ENCODE measurements at places on chromosomes 5 and 9.

GRCh38 chr5:150517272-150518152, 9.6 kb downstream of the NDST1 start:
- DNase-seq: no peak

GRCh38 chr9:97577051-97577450, 56.1 kb downstream of the TSTD2 start:
- no peak for DNase-seq

DNA sequence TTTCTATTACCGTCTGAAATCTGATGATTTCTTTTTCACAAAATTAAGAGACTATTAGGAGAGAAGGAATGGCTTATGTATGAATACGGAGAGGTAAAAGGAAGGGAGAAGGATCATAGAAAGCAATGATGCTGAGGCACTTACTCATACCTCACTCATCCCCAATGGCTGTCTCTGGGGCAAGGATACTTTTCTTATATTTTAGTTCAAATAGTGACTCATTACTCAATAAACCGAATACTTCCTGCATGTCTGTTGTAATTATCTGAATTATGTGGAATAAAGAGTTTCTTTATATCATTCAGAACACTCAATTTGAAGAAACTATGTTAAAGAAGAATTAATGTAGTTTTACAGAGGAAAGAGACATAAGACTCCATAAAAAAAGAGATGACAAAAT, 284.5 kb upstream of the NUDT12 start:
- no peak for DNase-seq

DNA sequence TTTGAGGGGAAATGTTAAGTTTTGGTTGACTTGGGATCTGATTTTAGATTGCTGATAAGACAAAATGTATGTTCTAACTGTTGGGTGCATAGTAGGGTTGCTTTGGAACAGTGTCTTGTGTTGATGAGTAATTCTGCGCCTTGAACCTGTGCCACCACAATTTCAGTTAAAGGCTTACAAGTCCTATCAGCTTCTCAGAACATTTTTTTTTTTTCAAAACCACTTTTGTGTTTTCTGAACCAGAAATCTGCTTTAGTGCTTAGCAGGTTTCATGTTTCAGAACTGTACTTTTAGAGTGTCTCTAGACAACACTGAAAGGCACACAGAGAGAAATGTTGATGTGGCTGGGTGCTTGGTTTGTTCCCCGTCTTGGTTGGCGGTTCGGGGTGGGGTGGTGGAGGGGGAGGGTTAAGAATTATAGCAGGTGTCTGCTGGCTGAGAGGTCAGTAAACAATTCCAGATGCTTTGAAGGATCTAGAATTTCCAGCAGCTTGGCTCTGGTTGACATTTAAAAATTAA, 84.6 kb downstream of the ANKRD55 start:
- DNase-seq: peak; percentile 50

- no peak for DNase-seq
Observed at GRCh38 chr9:127384016-127384730, 12.8 kb upstream of the SLC2A8 start.

GRCh38 chr9:33202552-33203201, 35.5 kb upstream of the B4GALT1 start:
- DNase-seq: peak; percentile 26

- peak; percentile 49 for DNase-seq
Observed at GRCh38 chr9:21434202-21435014, 5.8 kb upstream of the IFNA1 start.

DNA sequence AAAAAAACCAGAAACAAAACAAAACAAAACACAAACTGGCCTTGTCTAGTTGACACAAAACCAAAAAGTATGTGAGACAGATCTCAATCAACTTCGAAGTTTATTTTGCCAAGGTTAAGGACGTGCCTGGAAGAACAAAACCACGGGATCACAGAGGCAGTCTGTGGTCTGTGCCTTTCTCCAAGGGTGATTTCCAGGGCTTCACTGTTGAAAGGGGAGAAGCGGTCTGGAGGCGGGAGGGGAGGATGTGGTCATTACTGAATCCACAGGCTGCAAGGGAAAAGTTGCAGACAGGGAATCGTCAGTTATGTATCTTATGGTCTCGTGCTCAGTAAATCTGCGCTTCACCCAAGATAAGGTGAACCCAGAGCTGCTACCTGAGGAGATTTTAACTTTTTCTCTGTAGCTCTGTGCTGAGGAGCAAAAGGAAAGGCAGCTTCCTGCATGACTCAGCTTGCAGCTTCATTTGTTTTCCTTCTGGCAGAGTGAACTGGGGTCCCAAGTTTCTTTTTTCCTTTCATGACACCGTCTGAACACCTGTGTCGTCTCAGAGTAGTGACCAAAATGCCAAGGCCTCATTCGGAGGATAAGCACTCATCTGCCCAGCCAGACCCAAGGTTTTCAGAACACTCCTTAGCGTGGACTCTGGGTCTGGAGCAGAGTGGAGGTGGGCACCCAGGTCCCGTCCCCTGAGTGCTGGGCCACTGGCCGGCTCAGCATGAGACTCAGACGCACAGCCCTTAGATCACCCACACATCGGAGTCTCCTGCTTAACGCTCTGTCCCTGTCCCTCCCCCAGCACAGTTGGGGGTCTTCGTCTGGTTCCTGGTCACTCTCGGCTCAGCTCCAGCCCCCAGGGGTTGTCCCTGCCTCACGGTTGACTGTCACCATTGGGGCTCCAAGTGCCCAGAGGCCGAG, 25.9 kb downstream of the ROPN1L start:
- no peak for DNase-seq

DNA sequence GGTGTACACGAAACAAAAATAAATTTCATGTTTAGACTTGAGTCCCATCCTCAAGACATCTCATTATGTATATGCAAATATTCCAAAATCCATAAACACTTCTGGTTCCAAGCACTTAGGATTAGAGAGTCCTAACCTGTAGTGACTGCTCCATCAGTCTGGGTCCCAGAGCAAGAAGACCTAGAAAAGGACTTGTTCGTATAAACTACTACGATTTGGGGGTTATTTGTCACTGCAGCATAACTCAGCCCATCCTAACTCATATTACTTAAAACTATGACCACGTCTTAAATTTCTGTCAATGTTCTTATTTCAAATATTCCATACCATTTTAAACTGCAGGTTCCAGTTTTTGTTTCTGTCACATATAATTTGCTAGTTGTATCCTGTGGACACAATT, 463.0 kb downstream of the AGTPBP1 start:
- DNase-seq: no peak

- no peak for DNase-seq
Observed at GRCh38 chr9:257957-258356, 43.3 kb downstream of the DOCK8 start.

- DNase-seq: no peak
Observed at GRCh38 chr9:14441976-14442651, 128.2 kb upstream of the NFIB start.

- DNase-seq: peak; percentile 89
Observed at GRCh38 chr5:134411546-134412266, at the start of gene CDKN2AIPNL. TSS of gene CDKN2AIPNL (minus strand) at chr5:134411881. CDS start at chr5:134411854, 27 bp downstream.

GRCh38 chr5:175452166-175452565, 8.2 kb upstream of the DRD1 start:
- DNase-seq: no peak

GRCh38 chr5:166349046-166349445, 1942.4 kb upstream of the WWC1 start:
- DNase-seq: no peak

GRCh38 chr5:143892908-143893307, 80.9 kb downstream of the HMHB1 start:
- DNase-seq: no peak

- peak; percentile 3 for DNase-seq
Observed at GRCh38 chr9:79233542-79233941, 338.2 kb upstream of the TLE4 start.

GRCh38 chr9:81678088-81678487, 11.3 kb downstream of the TLE1 start:
- no peak for DNase-seq

- DNase-seq: no peak
Observed at GRCh38 chr9:32554107-32554506, 1.7 kb upstream of the TOPORS start.

GRCh38 chr9:21001581-21001980, 29.9 kb downstream of the HACD4 start:
- DNase-seq: no peak

GRCh38 chr9:70420441-70421271, 6.2 kb upstream of the KLF9 start:
- peak; percentile 77 for DNase-seq

GRCh38 chr5:116382032-116382873, 192.4 kb downstream of the SEMA6A start:
- DNase-seq: no peak

- no peak for DNase-seq
Observed at GRCh38 chr5:82387819-82388166, 109.6 kb upstream of the RPS23 start.

GRCh38 chr9:14433351-14434157, 119.6 kb upstream of the NFIB start:
- DNase-seq: no peak

- no peak for DNase-seq
Observed at GRCh38 chr5:82351754-82352145, 73.6 kb upstream of the RPS23 start.

GRCh38 chr9:12813960-12814876, 39.4 kb downstream of the LURAP1L start:
- no peak for DNase-seq

- no peak for DNase-seq
Observed at GRCh38 chr5:66829358-66829674, 233.1 kb downstream of the MAST4 start.

GRCh38 chr9:124263800-124264426, 6.2 kb downstream of the NEK6 start:
- no peak for DNase-seq

- DNase-seq: no peak
Observed at GRCh38 chr5:122836947-122837346, 8.5 kb upstream of the SNX24 start.

DNA sequence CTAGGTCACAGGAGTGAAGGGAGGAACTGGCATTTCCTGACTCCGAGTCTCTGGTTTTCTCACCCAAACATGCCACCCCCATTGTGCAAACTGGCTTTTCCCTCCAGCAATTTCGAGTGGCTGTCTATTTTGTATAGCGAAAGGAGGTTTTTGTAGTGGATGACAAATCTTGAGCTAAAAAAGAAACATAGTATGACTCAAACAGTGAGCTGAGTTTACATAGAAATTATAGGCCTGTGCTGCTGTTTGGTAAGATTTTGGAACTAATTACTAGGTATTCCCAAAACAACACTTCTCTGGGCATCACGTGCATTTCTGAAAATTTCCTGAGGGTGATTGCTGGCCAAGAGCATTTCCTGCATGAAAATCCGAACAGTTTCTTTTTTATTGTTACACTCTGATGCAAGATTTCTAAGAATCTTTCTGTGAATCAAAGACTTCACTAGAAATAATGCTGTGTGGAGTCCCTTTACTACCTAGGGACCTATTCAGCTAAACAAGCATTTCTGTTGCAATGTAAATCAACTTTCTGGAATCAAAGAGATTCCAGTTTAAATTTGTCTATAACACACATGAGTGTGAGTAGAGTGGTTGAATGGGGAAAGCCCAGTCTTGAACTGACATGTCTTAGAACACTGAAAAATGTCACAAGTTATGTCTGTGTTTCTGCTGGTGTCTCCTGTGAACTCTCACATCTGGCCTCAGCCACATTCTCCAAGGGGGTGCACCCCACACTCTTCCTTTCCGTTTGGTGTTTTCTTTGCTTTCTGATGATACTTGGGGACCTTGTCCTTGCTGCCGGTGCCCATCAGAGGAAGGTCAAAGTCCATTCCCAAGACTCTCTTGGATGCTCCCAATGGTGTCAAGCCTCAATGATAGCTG, 33.3 kb upstream of the DAPK1 start:
- DNase-seq: peak; percentile 18

DNA sequence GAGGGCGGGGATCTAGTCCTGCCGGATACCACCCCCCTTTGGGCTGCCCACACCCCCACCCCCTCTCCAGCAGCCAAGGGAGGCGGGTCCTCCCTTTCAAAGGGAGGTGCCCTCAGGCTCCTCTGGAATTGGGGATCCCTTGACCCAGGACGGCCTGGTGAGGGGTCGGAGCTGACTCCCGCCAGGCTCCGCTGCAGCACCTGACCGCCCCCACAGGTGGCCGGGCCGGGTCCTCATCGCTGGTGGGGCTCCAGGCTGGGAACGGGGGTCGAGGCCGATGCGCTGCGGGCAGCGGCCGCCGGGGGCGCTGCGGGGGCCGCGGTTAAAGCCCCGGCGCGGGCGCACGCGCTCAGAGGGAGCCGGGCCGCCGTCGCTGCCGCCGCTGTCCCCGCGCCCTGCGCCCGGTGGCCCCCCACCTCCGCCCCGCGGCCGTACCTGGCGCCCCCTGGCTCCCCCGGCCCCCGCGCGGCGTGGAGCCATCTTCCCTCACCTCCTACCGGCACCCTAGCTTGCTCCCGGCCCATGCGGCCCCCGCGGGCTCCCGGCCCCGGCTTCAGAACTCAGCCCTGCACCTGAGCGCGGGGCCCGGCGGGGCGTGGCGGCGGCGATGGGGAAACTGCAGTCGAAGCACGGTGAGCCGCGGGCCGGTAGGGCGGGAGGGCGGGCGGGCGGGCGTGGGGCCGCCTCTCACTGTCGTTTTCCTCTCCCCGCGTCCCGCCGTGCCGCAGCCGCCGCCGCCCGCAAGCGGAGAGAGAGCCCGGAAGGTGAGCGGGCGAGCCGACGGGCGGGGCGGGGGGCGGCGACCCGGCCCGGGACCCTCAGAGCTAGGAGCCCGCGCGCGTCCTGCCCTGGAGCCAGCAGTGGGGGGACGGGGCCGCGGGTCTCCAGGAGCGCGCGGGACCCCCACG, at the start of gene NKD2:
Gene NKD2, plus strand, starts transcription at position 352 of the 908 bp plus-strand sequence. Its CDS starts 256 bp downstream, at position 608.
- peak; percentile 40 for DNase-seq

DNA sequence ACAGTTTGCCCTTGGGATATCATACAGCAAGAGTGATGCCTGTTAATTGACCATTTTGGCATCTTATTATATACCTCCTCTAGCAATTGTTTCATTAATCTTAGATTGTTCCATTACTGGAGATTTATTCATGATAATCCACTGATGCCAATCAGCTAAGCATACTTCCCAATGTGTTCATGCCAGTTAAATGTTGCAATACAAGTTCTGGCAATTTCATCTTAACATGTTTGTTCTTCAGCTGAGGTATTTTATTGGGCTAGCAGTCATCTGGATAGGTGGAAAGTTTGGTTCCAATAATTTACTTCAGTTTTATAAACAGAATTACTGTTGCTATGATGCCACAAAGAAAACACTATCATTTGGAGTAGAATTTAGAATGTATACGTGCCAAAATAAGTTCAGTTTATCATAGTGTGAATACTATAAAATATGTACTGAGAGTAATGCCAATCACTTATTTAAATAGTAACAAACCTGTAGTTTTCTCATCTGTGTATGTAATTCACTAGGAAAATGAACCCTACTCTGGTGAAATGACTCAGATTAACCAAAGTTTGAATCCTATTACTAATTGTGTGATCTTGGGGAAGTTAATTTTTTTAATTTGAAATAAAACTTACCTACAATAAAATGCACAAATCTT, 27.9 kb upstream of the IL31RA start:
- no peak for DNase-seq

DNA sequence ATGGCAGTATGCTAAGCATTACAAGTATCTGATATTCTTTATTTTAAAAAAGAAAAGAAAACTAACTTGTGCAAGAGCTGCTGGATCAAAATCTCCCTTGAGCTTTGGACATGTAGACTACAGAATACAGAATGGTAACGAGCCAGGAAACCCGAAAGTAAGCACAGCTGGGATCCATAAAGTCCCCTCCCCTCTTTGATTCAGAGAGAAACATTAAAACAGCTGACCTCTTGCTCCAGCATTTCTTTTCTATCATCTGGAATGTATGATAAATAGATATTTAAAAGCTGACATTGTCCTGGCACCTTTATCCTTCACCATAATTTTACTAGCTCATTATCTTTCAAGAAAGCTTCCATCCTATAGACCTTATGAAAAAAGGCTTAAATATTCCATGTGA, 28.2 kb upstream of the LPAR1 start:
- no peak for DNase-seq

Data from activated CD4-positive, alpha-beta T cell treated with anti-CD3 and anti-CD28 coated beads, Interleukin-2, amount 50 U/mL, for 48 hours (primary cell).